ENCODE measurements at places on chromosomes 16 and 17. TPM values are rescaled to one million over a fixed set of nuclear protein-coding genes. Genes with fewer than 3 reads are reported as not detected.

DNA sequence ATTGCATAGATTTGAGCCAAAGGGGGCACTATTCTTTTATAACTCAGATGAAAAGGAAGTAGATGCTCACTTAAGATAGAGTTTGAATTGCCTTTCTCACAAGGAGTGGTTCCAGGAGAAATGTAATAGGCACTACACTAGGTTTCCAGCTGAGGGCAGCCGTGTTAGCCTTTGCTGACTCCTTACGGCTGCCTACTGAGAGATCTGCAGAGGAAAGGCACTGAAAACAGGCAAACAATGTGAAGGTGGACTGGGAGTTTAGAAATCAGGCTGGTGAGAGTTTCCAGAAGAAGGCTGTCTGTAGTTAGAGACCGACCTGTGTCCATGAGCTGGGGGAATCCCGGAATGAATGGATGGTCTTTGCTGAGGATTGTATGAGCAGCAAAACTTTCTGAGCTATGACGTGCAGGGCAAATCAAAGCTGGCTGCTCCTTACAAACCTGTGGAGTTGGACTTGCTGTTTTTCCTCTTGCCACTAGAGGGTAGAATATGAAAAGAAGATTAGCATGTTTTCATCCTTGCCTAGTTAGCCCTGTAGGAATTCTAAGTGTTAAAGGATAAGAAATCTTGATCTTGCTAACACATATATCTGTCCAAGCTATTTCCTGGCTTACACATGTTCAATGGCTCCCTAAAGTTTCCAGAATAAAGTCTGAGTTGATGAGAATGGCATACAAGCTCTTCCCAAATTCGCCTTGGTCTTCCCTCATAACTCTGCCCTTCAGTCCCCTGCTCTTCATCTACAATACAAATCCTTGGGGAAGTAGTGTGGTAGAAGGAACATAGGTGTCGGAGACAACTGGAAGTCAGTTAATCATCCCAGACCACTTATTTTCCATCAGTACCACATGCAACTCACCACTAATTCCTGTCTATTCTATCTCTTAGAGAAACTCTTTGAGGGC, 20.1 kb upstream of the TAOK1 start:
- H3K27me3 ChIP-seq, result no peaks in the 10 kb centered on the region
- H3K4me1 ChIP-seq, result no peaks in the 10 kb centered on the region
- H3K27ac ChIP-seq, result no peak overlapping the region
- no peak overlapping the region for H3K4me3 ChIP-seq

GRCh38 chr16:81698310-81698641, 80.8 kb upstream of the PLCG2 start:
- H3K36me3 ChIP-seq, result no peaks in the 10 kb centered on the region
- no peak overlapping the region for H3K4me3 ChIP-seq

DNA sequence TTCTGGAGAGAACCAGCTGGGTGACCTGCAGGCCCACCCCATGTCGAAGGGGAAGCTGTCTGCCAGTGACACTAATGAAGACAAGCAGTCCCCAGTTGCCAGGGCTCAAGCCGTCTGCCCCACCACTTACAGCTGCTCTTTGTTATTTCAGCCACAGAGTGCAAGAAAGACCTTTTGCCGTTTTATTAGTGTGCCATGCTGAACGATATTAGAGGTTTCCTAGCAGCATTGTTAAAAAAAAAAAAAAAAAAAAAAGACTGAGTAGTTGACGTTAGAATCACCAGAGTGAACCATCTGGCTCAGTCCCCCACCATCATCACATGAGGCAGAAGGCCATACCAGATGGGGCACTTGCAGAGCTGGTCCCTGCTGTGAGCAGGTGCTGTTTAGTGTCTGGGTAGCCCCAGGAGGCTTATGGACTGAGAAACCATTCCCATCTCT, 26.5 kb upstream of the SLC39A11 start:
- no peak overlapping the region for H3K4me3 ChIP-seq
- no peak for DNase-seq
- no peaks in the 10 kb centered on the region for H3K36me3 ChIP-seq
- H3K27ac ChIP-seq, result no peak overlapping the region
- H3K27me3 ChIP-seq, result no peaks in the 10 kb centered on the region
- no peaks in the 10 kb centered on the region for H3K4me1 ChIP-seq

DNA sequence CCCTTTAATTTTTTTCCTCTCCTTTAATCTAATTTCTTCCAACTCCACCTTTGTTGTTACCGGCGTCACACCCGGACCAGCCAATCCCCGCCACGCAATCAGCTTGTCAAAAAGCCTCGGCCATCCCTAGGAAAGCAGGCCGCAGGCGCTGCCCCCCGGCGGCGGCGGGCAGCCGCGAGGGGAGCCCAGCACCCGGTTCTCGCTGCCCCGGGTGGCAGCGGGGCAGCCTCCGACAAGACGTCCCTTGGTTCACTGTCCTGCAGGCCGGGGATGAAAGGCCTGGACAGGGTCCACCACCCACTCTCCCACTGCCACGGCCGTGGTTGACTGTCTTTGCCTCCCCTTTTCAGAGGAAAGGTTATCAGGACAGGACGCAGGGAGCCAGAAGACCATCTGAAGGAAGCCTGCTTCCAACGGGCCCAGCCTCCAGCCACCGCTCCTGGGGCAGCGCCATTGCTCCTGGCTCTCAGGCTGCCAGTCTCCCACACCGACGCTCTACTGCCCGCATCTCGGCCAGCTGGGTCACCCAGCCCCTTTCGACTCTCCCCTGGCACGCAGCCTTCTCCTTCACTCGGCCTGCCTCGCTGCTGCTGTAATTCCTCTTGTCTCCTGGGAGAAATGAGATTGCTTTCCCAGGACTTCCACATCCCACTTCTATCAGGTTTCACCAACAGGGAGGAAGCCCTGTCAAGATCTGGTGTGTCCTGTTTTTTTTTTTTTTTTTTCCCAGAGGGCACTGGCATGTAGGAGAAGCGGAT, 2.8 kb upstream of the UBTF start:
- peaks cover 15% of the 10 kb centered on the region for H3K4me1 ChIP-seq
- H3K36me3 ChIP-seq, result no peaks in the 10 kb centered on the region
- DNase-seq, result peak; percentile 80
- peak overlapping the region; percentile 87 for H3K27ac ChIP-seq
- H3K27me3 ChIP-seq, result no peaks in the 10 kb centered on the region
- H3K4me3 ChIP-seq, result peak overlapping the region; percentile 94

GRCh38 chr16:74771656-74772315, 2.8 kb downstream of the FA2H start:
- H3K27me3 ChIP-seq, result no peaks in the 10 kb centered on the region
- no peak overlapping the region for H3K4me3 ChIP-seq
- no peaks in the 10 kb centered on the region for H3K36me3 ChIP-seq
- no peak for DNase-seq
- peaks cover 7% of the 10 kb centered on the region for H3K4me1 ChIP-seq
- no peak overlapping the region for H3K27ac ChIP-seq

- peaks cover 36% of the 10 kb centered on the region for H3K4me1 ChIP-seq
- no peaks in the 10 kb centered on the region for H3K27me3 ChIP-seq
- DNase-seq, result no peak
- H3K27ac ChIP-seq, result peak overlapping the region; percentile 64
- H3K36me3 ChIP-seq, result no peaks in the 10 kb centered on the region
Observed at GRCh38 chr16:49838441-49839016, 17.4 kb downstream of the ZNF423 start.

GRCh38 chr16:30136971-30137605, 14.1 kb upstream of the MAPK3 start:
- no peak overlapping the region for H3K4me3 ChIP-seq
- no peak for DNase-seq
- H3K27ac ChIP-seq, result no peak overlapping the region
- H3K36me3 ChIP-seq, result no peaks in the 10 kb centered on the region

DNA sequence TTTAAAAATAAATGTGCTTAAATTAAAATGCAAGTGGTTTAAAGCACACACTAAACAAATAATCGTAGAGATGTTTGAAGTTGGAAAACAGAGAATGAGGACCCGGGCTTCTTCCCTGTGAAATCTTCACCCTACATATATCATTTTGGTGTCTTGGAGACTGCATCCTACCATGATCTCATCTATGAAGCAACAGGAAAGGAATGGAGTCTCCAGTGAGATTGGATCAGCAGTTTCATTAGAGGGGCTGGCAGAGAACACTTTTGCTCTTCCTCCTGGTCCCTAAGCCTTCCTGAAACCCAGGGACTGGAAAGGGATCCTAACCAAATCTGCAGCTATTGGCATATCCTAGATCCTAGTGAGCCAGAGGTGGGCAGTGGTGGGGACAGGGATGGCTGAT, 85.0 kb downstream of the GRIN2A start:
- no peaks in the 10 kb centered on the region for H3K4me1 ChIP-seq
- H3K27me3 ChIP-seq, result no peaks in the 10 kb centered on the region
- H3K36me3 ChIP-seq, result no peaks in the 10 kb centered on the region
- DNase-seq, result no peak
- H3K27ac ChIP-seq, result no peak overlapping the region

DNA sequence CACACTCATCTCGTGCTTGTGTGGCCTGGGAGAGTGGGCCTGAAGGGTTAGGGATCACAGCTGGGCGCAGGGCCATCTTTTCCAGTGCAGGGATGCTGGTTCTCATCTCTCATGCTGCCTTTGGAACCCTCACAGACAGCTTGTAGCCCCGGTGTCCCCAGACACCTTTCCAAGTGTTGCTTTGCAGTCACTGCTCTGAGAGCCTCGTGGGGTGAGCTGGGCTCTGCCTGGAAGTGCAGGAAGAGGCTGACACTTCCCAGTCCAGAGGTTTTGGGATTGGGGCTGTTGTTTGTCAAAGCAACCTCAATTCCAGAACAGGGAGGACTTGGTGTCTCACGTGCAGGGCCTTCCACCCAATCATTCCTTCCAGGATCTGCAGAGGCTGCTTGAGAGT, 28.2 kb downstream of the TBX4 start:
- no peak overlapping the region for H3K4me3 ChIP-seq
- H3K27me3 ChIP-seq, result no peaks in the 10 kb centered on the region
- H3K36me3 ChIP-seq, result no peaks in the 10 kb centered on the region

The GAS7 gene
- total RNA-seq, result 48.0 TPM

The PRCD gene
- total RNA-seq, result 3.5 TPM

The LRRC36 gene
- total RNA-seq, result not detected

The NOL3 gene
- 21.2 TPM for total RNA-seq

The CCDC43 gene
- 15.1 TPM for total RNA-seq
